ENCODE measurements at places on chromosomes 3 and 15. TPM values are rescaled to one million over a fixed set of nuclear protein-coding genes. Genes with fewer than 3 reads are reported as not detected.

- DNase-seq = no peak
Observed at GRCh38 chr3:161449785-161450184, 46.8 kb upstream of the OTOL1 start.

GRCh38 chr3:114741066-114741465 is 406.0 kb downstream of the ZBTB20 start:
- no peak for DNase-seq

- peak; percentile 13 for DNase-seq
Observed at GRCh38 chr3:16048435-16049318, 125.8 kb upstream of the GALNT15 start.

DNA sequence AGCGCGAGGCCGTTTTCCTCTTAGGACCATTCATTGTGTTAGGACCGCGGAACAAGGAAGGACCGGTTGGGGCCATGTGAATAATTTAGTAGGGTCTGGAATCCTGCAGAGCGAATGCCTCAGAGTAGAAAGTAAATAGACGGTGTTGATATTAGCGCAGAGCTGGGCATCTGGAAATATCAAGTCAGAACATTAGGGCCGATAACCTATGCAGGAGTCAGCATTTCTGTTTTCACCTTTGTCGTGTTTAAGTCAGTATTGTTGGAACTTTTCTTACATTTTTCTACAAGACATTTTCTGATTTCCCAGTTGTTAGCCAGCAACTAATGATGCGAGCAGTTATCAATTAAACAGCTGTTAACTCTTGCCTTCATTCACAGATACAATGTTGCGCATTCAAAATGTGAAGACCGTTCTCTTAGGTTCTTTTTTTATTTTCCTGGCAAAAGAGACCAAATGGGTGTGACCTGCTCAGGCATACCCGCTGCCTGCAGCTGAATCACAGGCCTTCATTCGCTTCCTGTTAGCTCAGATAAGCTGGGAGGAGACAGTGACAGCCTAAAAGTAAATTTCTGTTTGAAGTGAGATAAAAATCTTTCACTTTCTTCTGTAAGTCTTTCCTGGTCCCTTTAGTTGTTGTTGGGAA is 966 bp upstream of the PKM start:
- peak; percentile 73 for DNase-seq

GRCh38 chr3:120846073-120846472 is 61.9 kb upstream of the STXBP5L start:
- no peak for DNase-seq

DNA sequence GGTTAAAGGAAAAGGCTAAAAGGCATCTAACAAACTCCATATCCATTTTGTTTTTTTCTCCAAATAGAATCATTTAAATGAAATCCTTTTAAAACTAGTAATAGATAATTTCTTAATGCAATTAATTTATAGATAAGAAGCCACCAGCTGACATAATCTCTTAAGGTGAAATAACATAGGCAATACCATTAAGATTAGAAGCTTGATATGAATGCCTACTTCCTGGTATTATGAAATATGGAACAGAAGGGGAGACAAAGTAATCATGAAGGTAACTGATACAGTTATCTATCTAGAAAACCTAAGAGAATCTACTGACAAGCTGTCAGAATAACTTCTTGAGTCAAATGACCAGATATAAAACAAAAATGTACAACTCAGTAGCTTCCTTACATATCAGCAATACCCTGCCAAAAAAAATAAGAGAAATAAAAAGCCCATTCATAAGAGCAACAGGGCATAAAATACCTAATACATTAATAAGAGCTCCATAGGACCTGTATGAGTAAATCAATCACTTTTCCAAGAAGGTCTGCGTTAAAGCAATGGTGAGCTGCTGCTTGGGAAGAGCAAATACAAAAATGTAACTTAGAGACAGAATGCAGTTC is 10.7 kb downstream of the EHD4 start:
- no peak for DNase-seq

GMNC gene
- not detected for total RNA-seq

TMEM108 gene
- total RNA-seq = not detected

DNA sequence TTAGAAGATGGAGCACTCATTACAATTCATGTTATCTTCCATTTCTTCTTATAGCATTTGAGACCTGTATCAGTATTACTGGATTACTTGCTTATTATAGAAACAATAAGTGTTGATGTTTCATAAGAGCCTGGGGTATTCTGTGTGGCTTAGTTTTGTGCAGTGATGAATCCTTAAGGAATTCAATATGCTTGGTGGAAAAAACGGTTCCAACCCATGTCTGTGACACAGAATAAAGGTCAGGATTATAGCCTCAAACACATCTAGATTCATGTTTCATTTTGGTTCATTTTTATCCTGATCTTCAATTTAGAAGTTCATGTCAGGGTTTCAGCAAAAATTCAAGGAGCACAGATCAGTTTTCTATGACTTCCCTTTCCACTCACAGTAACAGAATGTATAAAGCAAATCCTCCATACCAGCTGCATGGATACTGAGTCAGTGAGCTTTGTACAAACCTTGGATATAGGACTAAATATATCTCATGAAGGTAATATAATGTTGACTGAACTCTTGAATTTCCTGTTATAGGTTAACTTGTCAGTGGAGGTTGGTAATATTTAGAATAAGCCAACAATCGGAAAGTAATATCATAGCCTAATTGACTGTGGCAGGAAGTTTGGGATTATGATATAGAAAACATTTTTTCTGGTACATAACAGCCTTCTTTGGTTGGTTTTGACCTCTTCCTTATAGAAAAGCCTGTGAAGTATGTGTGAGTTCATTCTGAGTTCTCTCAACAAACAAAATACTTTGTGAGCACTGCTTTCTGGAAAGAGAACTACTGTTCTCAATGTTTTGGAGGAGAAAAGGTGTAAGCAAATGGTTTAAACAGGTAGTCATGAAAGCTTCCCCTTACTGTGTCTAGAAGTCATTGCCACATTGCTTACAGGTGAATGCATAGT is 218.2 kb upstream of the TPM1 start:
- DNase-seq = no peak

CLSTN2 gene
- total RNA-seq = not detected

DNA sequence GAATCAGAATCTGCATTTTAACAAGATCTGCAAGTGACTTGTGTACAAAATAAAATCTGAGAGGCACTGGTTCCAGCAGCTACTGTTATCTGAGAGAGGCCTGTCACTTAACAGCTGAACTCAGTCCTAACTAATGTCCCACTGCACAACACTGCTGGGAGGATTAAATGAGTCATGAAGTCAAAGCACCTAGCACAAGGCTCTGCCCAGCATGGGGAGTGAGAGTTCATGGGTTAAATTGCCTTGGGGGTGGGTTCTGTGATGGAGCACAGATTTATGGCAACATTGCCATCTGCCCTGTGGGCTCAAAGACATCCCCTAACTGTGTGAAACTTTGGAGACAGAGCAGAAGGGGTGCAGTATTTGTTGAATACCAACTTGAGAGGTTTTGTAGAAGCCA is 250.9 kb downstream of the PLCL2 start:
- DNase-seq = no peak

SGO1 gene
- total RNA-seq = 0.88 TPM

DNA sequence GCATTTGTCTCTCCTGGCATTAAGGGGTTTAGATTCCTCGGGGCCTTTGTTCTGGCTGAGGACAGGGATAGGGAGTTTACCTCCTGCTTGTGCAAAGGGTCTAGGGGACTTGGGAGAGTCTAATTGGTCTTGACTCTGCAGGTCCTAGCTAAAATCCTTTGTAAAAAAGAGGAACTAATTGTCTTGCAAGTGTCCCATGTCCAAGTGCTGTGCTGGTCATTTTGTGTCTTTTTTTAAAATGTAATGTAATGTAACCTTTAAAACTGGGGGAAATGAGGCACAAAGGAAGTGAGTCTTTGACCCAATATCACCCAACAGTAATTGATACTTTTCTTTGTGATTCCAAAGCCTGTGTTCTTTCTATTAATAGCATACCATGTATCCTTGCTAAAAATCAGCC is 14.9 kb upstream of the C3orf80 start:
- no peak for DNase-seq

DNA sequence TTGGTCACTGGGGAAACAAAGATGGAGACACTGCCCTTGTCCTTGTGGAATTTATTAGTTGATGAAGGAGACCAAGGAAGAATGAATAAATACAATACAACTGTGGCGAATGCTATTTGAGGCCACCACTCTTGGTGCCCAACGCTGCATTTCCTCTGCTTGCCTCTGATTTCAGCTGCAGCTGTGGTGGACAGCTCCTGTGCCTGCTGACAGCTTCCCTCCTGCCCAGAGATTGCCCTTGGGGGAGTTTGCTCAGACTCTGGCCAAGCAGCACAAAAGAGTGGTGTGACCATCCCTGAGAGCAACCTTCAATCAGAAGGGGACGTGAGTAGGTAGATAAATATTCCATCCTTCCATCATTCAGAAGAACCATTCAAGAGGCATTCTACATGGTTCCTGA is 64.6 kb upstream of the FHIT start:
- DNase-seq = no peak

ATP10A gene
- total RNA-seq = 55.2 TPM

LRRK1 gene
- total RNA-seq = 2.7 TPM

- DNase-seq = no peak
Observed at GRCh38 chr3:172617013-172617706, 93.7 kb downstream of the NCEH1 start.

- DNase-seq = no peak
Observed at GRCh38 chr15:74384881-74385643, 17.6 kb upstream of the CYP11A1 start.

CNBP gene
- total RNA-seq = 403 TPM

UCN2 gene
- 0.25 TPM for total RNA-seq

DNA sequence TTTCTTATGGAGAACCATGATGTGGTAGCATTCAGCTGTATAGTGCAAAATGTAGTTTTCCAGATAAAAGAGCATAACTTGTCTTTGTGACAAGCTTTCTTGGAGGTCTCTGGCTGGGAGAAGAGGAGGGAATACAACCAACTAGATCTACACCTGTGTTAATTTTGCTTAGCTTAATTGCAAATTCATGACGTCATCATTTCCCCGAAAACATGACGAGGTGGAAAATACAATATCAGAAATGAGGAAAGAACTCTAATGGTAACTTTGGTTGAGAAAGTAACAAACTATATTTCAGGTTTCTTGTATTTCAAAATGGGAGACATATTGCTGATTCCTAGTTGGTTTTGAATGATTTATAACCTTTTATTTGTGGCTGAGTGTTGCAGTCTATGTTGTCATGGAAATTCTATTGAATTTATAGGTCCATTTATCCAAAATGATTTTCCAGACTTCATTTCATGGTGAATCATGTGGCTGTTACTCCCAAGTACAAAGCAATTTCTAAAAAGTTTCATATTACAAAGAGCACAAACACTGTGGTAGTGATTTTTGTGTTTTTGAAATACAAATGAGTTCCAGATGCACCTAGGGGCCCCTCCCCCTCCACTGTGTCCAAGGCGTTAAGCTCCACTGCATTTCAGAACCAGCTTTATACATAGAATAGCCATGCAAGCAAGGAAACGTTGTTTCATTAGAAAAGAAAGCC is 307.2 kb downstream of the FEZF2 start:
- no peak for DNase-seq

- DNase-seq = no peak
Observed at GRCh38 chr15:38627689-38628277, 63.2 kb upstream of the RASGRP1 start.

- no peak for DNase-seq
Observed at GRCh38 chr3:70085613-70086012, 86.1 kb downstream of the SAMMSON start.

- DNase-seq = no peak
Observed at GRCh38 chr3:29635888-29636287, 355.0 kb downstream of the RBMS3 start.

DNA sequence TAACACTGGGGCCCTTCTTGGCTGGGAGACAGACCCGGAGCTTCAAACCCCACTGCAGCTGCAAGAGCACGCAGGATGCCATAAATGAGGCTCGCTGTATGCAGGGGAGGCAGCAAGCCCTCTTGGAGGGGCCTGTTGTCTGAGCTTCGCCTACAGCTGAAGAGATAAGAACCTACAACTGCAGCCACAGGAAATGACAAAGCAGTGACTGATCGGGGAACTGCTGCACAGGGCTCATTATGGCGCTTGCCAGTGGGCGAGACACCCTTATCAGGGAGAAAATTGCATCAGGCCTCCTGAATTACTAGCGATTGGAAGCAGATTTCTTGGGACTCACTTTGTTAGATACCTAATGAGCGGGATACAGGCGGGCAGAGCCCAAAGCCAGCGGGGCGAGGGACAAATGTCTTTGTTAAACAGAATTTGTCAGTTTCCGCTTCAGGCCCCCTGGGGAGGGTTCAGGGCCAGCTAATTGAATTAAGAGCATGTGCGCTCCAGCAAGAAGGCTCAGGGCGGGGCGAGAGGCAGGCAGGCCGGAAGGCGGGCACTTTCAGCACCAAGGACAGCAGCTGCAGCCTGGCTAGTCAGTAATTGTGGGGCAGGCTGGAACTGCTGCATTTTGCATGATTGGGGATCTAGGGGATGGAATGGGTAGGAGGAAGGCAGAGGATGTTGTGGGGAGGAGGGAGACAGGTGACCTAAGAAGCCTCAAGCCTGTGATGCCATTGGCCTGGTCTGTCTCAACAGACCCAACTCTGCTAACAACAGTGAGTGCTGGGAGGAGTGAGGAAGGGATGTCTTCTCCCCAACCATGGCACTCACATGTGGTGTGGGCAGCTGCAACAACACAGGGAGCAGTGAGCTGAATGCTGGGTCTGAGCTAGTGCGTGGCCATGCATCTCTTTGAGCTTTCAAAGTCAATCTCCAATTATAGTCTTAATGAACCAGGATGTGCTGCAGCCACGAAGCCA is 55.3 kb downstream of the CCDC33 start:
- peak; percentile 23 for DNase-seq

CSPG4 gene
- not detected for total RNA-seq

Measured in naive thymus-derived CD8-positive, alpha-beta T cell (primary cell).